ENCODE measurements at places on chromosomes 13 and 19.

DNA sequence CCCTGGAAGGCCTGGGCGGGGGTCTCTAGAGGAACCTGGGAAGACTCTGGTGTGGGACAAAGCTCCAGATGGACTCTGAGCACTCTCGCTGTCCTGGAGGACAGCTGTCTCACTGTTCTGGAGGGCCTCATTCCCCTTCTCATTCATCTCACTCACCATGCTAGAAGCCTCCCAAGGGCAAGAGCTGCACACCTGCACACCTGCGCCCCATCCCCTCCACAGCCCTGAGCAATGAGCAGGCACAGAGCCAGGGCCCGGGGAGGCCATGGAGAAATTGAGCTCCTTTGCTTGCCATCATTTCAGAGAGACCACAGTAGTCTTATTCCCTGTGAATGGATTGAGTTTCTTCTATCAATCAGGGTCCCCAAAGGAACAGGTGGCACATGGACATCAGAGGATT lies 1168.5 kb downstream of the UQCRFS1 start:
- DNase-seq: no peak

DNA sequence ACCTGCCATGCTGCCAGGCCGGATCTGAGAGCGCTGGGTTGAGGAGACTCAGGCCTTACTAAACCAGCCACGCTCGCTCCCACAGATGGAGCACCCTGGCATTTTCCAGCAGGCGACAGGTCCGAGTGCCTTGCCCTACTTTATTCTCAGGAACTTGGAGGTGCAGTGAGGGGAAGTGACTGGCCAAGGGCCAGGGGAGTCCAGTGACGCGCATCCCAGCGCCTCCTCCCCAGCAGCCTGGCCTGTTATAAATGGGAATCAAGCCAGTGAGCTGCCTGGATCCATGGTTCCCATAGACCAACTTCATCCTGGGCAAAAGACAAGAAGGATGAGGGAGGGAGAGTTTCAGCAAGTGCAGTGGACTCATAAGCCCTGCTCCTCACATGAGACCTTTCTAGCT lies 35.5 kb downstream of the TMED1 start:
- no peak for DNase-seq

DNA sequence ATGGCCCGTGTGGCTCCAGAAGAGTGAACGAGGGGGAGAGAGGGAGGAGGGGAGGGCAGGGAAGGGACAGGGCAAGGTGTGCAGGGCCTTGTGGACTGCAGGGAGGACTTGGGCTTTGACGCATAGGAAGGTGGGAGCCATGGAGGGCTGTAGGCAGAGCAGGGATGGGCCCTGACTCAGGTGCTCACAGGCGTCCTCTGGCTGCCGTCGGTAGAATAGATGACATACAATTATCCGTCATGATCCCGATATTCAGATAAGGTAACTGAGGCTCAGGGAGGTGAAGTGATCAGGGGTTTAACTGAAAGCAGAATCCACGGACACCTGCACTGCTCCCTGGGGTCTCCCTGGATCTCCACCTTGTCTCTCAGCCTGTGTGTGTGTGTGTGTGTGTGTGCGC lies 3.4 kb downstream of the C3 start:
- no peak for DNase-seq

DNA sequence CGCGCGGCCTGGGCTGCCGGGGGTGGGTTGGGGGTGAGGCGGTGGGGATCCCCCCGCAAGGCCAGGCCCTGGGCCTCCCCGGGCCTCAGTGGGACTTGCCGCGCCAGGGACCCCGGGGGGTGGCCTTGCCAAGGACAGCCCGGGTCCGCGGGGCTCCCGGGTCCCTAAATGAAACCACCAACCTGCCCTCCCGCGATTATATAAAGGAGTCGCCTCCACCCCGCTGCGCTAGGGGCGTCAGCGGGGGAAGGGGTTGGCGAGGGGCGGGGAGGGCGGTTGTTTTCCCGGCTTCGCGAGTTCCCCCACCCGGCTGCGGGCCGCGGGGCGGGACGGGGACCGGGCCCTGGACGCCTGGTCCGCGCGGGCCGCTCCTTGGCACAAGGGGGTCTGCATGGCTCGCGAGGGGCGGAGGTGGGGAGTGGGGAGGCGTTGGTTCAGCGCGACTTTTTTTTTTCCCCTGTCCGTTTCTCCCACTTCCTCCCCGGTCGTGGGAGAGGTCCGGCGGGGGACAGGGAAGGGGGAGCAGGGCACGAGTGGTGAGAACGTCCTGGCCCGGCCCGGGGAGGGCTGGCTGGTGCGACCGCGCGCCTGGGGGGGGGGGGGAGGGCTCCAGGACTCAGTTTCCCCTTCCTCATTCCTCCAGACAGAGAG lies 822 bp upstream of the ZBTB7A start:
- DNase-seq: no peak

- no peak for DNase-seq
Observed at GRCh38 chr19:37933937-37934358, 26.9 kb downstream of the SIPA1L3 start.

GRCh38 chr13:40596484-40596883 lies 70.0 kb downstream of the FOXO1 start:
- DNase-seq: no peak

GRCh38 chr13:62556978-62557377 lies 1141.3 kb upstream of the PCDH20 start:
- DNase-seq: no peak

GRCh38 chr13:26025196-26025595 lies 26.6 kb downstream of the SHISA2 start:
- DNase-seq: no peak

GRCh38 chr13:94173312-94173854 lies 306.1 kb downstream of the DCT start:
- no peak for DNase-seq

DNA sequence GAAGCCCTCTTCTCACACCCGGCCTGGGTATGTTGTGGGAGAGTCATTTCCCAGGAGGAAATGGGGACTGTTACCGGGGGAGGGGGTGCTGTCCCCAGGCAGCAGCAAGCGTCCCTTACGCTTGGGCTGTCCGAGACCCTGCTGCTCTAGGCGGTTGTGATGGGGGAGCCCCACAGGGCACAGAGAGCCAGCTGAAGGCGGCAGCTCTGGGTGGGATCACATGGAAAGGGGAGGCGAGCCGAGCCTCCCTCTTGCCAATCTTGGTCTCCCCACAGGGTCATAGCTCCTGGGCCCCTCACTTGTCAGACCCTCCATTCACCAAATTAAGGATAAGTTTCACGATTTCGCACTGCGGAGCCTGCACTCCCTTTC lies 22.0 kb downstream of the EPN1 start:
- no peak for DNase-seq

DNA sequence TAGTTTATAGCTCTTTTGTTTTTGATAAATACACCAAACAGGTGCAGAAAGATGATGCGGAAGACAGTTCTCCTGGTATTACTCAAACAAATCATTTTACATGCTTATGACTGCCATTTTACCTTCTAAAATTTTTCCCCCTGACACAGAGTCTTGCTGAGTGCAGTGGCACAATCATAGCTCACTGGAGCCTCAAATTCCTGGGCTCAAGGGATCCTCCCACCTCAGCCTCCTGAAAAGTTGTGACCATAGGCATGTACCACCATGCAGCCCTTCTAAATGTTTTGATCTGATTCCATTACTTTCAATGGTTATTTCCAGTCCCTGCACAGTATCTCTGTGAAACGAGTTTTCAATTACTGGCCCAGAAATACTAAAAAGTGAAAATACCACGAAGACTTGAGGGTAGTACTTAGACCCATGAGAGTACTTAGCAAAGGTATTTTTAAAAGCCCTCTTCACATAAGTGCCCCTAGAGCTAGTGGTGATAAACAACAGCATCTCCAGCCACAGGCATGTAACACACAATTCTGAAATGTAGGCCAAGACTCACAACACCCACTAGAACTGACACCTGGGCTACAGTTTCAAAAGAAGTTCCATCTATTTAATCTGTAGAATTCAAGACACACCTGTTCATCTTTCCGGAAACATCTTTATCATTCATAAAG lies 11.3 kb downstream of the HSPH1 start:
- DNase-seq: no peak
